ENCODE measurements at places on chromosomes 1 and 21. TPM values are rescaled to one million over a fixed set of nuclear protein-coding genes. Genes with fewer than 3 reads are reported as not detected.

DNA sequence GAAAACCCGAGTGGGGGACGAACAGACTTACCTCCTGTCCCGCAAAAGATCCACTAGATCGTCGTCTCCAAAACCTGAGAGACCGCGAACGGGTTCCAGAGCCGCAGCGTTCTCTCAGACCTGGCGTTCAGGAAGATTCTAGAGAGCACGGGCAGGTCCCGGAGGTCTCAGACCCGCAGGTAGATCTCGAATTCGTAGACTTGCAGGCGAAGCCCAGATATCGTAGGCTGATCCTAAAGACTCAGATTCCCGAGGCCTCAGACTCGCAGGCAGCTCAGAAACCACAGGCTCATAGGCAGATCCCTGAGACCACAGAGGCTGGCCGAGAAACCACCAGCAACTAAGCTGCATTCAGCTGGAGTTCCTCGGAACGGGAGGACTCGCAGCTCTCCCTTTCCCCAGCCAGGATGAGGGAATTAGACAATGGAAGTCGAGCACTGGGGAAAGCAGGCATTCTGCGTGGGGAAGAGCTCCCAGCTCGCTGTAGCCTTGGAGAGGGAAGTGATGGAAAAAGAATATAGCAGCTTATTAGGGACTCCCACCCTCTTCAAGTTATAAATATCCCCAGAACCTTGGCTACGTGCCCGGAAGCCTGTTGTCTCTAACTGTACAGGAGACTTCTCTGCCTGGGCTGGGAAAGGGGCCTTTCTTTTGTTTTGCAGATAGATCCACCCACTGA is at the start of gene ZNF436:
ZNF436 (minus strand) TSS at position 502 of the 679 bp plus-strand sequence. CDS start 1,831 bp downstream, outside the sequence.
- DNase-seq, result peak; percentile 94

GRCh38 chr21:46457801-46458314 is 833 bp upstream of the DIP2A start:
- peak; percentile 56 for DNase-seq

SPRR3 gene
- total RNA-seq, result not detected

RSRP1 gene
- total RNA-seq, result 29.4 TPM

MMEL1 gene
- total RNA-seq, result 2.6 TPM

CHAF1B gene
- total RNA-seq, result 0.56 TPM

KIF2C gene
- total RNA-seq, result 1.5 TPM

CELA3A gene
- total RNA-seq, result not detected

CCDC28B gene
- 17.0 TPM for total RNA-seq
